Midbrain (tissue), 1 donor: ENCODE measurements at places on chromosomes 1 and 21.

- no peak for DNase-seq
Measured at GRCh38 chr1:245888809-245889208, 618.3 kb downstream of the SMYD3 start.

GRCh38 chr1:227745568-227746265 is 10.5 kb downstream of the SNAP47 start:
- no peak for DNase-seq

DNA sequence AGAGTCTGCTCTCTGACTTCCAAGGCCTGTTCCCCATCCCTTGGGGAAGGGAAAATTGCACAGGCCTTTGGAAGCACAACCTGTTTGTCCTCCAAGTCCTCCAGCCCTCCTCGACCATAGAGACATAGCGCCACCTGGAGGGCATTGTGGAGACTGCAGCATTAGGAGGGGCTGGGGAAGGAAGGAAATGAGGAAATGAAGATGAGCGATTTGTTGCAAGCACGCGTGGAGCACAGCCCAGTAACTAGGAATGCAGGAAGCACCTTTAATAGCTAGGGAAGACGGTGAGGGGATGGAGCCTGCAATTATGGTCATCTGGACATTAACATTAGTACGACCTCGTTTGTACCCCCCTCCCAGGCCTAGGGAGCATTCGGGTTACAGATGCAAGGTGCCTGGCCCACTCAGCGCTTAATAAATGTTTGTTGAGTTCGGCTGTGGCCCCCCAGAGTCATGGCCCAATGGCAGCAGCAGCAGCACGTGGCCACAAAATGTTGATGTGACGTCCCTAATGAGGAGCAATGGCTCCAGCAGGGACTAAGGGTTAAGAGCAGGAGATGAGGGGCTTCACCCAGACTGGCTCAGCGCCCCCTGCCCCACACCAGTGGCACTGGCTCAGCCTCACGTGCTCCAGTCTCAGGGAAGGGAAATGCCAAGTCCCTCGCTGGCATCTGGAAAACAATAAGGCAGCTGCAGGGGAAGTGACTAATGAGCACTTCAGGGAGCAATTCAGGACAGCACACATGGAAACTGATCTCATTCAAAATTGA is 8.0 kb upstream of the CAMK2N1 start:
- peak; percentile 87 for DNase-seq

DNA sequence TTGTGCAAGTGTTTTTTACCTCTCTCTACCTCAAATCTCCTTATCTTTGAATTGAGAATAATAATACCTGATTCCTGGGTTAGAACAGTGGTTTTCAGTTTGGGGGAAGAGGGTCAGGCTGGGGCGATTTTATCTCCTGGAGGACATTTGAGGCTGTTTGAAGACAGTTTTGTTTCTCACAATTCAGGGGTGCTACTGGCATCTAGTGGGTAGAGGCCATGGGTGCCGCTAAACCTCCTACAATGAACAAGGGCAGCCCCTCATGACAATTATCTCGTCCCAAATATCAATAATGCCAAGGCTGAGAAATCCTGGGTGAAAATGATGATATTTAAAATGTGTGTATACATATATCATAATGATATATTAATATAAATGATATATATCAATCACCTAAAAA is 139.1 kb upstream of the USH2A start:
- no peak for DNase-seq

DNA sequence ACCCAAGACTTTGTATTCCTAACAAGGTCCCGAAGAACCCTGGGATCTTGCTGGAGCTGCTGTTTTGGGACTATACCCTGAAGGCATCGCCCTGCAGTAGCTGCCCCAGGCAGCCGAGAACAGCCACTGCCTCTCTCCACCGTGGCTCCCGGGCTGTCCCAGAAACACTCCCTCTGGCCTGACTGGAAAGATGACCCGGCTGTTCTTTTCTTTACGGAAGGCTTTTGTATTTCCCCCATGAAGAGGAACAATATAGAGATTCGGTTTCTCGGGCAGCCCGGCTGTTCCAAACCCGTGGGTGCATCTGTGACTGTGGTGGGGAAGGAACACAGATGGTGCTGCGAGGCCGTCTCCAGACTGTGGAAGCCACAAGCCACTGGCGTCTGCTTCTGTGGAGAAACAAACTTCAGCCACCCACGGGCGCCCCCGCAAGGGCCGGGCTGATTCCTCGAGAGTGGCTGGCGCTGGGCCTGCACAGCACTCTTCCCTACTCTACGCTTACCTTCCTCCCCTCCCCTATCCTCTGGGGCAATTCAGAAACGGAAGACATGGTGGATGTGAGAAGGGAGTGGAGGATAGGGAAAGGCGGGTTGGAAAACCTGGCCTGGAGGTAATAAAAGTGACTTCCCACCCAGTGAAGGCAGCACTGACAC is 33.7 kb upstream of the VASH2 start:
- DNase-seq, result peak; percentile 2

DNA sequence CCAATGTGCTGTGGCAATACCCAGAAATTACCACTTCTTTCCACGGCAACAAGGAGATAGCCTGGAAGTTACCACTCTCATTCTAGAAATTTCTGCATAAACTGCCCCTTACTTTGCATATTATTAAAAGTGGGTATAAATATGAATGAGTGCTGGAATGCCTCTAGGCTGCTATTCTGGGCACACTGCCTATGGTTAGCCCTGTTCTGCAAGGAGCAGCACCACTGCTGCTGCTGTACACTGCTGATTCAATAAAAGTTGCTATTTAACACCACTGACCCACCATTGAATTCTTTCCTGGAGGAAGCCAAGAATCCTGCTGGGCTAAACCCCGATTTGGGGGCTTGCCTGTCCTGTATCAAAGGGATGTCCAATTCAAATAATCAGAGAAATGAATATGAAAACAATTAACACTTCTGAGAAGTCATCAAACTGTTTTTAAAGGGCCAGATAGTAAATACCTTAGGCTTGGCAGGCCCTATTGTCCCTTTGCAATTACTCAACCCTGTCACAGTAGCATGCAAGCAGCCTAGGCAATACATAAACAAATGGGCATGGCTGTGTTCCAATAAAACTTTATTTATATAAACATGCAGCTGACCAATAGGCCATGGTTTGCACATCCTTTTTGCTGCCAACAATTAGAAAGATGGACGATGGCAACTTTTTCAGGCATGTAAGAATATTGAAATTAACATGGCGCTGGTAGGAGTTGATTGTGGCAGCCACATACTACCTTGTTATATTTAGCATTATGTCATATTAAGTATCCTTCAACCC is 369.4 kb upstream of the B3GALT2 start:
- no peak for DNase-seq

- peak; percentile 44 for DNase-seq
Measured at GRCh38 chr1:223733898-223734852, 21.8 kb downstream of the CAPN2 start.

GRCh38 chr1:183139281-183139942 is 46.7 kb upstream of the LAMC2 start:
- DNase-seq, result no peak

DNA sequence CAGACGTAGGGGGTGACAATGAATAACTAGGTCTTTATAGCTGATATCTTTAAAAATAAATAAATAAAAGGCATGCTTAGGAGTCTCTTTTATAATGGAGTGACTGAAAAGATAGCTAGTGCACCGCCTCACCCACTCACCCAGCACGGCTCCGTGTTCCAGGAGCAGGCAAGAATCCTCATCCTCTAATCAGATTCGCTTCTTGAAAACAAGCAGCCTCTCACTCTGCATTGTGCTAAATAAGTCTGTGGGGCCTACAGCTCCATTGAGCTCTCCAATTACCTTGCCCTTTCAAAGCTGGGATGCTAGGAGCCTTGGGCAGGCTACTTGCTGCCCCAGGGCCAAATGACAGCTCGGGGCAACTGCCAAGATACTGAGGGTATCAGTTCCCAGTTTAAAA is 91.5 kb downstream of the TIAM1 start:
- no peak for DNase-seq

GRCh38 chr1:160045653-160046052 is 13.9 kb upstream of the PIGM start:
- DNase-seq, result peak; percentile 24

GRCh38 chr21:35632711-35633110 is 427.6 kb downstream of the SETD4 start:
- no peak for DNase-seq

DNA sequence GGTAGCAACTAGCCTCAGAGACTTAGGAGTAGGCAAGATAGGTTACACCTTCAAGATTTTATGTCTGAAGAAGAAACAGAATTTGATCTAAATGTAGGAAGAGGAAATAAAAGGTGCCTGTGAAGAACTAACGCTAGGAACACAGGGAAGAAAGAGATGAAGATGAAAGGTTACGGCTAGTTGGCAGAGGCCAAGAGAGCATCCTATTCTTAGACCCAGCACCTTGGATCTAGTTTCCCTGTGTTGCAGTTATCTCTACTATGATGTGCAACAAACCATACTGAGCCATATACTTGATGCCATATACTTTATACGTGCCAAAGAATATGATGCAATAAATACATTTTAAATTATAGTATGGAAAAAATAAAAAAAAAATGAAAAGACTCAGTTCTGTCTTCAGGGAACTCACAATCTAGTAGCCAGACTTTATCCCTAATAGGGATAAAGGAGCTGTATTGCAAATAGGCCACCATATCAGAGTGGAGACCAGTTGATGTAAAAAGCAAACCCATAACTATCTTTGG is 181.1 kb downstream of the PBX1 start:
- DNase-seq, result no peak

DNA sequence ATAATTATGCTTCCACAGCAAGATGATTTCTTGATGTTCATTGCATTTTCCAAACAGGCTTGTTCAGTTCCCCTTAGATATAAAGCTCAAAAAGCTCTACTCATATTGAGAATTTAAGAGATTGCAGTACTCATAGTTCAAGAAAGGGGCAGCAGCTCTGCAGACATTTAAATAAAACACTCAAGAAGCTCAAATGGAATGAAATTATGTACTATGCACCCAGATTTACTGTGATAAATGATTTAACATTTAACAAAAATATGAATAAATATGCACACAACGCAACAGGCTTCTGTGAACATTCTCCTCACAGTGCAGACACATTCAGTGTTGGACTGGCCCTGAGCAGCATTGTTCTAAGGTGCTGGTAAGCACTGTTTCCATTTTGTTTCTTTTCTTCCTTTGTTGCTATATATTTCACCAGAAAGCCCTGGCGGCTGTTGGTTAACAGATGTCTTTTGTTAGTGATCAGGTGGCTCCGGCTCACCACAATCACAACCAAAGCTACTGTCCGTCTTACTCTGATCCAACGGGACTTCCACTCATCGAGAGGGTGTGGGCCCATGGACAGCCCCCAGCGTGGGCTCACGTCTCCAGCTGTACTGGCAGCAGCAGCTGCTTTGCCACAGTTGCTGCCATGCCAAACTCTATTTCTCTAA is 1440.3 kb downstream of the NCAM2 start:
- DNase-seq, result no peak

- DNase-seq, result no peak
Measured at GRCh38 chr1:205232945-205233397, 5.2 kb downstream of the TMCC2 start.

DNA sequence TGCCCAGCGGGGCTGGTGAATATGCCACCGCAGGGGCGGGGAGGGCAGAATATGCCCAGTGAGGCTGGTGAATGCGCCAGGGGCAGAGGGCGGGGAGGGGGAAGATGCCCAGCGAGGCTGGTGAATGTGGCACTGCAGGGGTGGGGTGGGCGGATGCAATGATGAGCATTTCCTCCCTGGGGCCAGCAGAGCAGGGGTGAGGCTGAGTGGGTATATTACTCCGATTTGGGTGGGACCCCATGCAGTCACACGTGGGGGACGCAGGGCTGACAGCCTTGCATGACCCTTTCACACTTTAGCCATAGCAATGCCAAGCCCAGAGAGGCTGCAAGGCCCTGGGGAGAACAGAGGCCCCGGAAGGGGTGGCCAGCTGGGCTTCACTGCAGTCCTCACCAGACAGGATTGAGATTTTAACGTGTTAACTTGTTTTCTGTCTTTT is 9.3 kb upstream of the SLX9 start:
- no peak for DNase-seq

GRCh38 chr1:44366371-44366975 is 11.4 kb upstream of the ERI3 start:
- DNase-seq, result no peak

- DNase-seq, result peak; percentile 59
Measured at GRCh38 chr1:156146020-156146768, 7.2 kb upstream of the SEMA4A start.

GRCh38 chr1:80113168-80114038 is 1106.9 kb upstream of the ADGRL4 start:
- DNase-seq, result no peak

DNA sequence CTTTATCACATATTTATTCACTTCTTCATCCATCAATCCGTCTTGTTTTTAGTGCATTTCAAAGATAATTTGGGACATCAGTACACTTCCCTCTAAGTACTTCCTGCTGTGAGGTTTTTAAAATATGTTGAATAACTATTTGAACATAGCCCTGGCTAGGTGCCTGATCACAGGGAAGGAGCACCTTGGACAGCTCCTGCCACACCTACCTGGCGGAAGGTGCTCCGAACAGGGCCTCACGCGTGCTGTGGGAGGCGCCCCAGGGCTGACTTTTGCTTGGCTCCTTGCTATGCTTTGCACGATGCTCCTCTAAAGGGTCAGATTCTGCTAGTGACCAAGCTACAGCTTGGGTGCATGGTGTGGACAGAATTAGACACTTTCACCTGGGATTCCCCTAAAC is 4.9 kb upstream of the ATXN7L2 start:
- DNase-seq, result no peak

DNA sequence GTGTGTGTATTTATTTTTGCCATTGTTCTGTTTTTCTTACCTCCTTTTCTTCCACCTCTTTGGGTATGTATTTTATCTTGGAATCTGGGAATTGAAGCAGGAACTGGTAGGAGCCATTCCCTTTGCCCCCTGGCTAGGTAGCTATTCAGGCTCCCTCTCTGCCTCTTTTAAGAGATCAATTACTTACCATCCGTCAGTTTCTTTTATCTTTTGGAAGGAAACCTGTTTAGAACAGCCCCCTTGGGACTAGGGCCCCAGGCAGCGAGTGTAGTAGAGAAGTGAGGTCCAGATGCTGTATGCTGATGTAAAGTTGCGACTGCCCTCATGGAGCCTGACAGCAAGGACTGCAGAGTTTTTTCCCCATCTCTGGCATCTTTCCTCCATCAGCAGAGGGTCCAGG is 41.6 kb downstream of the KIRREL1 start:
- DNase-seq, result no peak

DNA sequence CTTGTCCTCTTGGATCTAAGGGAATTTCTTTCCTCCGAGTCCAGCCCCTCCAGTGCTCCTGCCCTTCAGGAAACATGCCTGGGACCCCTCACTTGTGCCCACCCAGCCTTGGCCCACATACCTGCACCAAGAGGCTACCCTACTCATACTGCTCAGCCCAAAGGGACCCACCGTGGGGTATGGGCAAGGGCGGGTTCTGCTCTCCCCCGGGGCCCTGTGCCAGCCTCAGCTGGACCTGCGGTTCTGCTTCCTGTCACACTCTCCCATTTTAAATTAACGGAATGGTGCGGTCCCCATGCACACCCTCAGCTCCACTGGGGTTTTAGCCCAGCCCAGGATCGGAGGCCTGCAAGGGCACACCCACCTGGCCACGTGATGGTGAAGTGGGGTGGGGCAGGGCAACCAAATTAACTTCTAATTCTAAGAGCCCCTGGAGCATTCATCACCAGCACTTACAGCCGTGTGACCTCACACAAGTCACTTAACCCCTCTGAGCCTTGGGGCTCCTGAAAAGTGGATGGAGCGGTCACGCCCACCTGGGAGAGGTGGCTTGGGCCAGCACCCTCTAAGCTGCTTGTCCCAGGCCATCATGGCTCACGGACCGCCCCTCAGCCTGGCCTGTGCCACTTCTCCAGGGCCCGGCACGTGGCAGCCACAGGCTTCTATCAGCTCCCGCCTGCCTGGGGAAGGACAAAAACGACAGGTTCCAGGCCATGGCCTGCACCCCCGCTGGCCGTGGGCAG is 28.3 kb downstream of the TP73 start:
- DNase-seq, result no peak
